ENCODE measurements at places on chromosomes 13 and 19.

GRCh38 chr19:7251494-7251893 is 42.7 kb downstream of the INSR start:
- DNase-seq: no peak

GRCh38 chr19:42076380-42076944 is 496 bp downstream of the ZNF574 start:
- DNase-seq: no peak

GRCh38 chr13:106490569-106491321 is 44.7 kb downstream of the EFNB2 start:
- DNase-seq: no peak

DNA sequence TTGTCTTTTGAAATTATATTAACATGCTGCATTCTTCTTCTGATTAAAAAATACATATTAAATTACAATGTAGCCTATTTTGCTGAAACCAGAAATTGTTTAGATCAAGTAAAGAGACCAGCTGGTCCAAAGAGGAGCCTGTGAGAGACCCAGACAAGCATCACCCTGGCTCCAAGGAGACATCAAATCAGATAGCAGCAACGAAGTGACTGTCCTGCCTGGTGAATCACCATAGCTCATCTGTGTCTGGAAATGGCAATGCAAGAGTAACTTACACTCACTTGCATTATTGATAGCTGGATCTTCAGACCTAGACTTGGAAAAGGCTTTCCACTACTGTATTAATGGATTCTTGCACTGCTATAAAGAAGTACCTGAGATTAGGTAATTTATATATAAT is 169.1 kb downstream of the KCTD12 start:
- no peak for DNase-seq

- no peak for DNase-seq
These were observed 857.8 kb downstream of the GPC5 start for GRCh38 chr13:92256211-92256610.

GRCh38 chr19:54606230-54606629 is 12.8 kb downstream of the LILRA1 start:
- no peak for DNase-seq

- no peak for DNase-seq
These were observed 2267.7 kb downstream of the PCDH9 start for GRCh38 chr13:64962404-64962803.

DNA sequence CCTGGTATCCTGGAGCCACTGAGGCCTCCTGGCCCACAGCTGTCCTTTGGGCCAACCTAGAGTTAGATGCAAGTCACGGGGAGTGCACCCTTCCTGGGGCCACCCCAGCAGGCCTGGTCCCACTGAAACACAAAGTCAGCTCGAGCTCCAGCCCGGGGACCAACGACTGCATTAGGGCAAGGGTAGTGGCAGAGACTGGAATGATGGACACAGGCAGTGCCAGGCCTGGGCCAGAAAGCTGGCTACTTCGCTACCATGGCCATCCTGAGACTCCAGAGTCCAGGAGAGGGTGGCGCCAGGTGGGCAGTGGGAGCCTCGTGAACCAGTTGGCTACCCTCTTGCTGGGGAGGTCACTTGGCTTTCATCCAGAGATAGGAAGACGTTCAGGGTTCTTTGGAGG is 22.2 kb upstream of the RNF17 start:
- DNase-seq: no peak

DNA sequence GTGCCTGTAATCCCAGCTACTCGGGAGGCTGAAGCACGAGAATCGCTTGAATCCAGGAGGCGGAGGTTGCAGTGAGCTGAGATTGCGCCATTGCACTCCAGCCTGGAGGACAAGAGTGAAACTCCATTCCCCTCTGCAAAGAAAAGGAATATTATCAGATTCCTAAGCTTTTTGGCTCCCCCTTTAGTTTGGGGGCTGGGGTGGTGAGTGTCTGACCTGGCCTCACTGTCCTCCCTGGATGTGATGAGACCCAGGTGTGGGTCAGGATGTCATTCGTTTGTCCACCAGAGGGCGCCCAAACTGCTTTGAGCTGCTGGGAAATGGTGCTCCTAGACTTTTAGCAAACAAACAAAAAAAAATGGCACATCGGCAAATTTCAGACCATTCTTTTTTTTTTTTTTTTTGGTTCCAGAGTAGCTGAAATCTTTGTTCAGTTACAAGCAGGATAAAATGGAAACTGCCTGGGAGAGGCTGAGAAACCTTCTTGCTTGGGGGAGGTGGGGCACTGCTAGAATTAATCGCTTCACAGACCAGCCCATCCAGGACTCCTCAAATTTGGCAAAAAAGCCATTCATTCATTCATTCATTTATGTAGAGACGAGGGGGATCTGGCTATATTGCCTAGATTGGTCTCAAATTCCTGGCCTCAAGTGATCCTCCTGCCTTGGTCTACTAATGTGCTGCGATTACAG is 29.4 kb downstream of the SPC24 start:
- peak; percentile 80 for DNase-seq

- no peak for DNase-seq
These were observed 221.7 kb downstream of the KCNRG start for GRCh38 chr13:50236898-50237318.

DNA sequence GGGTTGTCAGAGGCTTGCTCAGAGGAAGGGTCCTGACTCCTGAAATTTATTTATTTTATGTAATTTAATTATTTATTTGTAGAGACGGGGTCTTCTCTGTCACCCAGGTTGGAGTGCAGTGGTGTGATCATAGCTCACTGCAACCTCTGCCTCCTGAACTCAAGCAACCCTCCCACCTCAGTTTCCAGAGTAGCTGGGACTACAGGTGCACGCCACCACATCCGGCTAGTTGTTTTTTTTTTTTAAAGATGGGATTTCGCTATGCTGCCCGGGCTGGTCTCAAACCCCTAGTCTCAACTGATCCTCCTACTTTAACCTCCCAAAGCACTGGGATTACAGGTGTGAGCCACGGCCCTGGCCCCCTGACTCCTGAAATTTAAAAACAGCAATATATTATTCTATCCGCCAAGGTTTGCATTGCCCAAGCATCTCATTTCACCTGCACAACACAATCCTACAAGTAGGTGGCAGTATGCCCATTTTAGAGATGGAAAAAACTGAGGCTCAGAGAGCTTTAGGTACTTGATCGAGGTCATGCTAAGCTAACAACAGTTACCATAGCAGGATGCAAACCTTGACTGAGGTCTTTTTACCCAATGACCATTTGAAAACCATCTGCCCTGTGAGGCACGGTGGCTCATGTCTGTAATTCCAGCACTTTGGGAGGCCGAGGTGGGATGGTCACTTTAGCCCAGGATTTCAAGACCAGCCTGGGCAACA is 18.1 kb downstream of the ARHGEF18 start:
- DNase-seq: no peak

- DNase-seq: no peak
These were observed 27.7 kb upstream of the DCUN1D2 start for GRCh38 chr13:113518076-113518803.

DNA sequence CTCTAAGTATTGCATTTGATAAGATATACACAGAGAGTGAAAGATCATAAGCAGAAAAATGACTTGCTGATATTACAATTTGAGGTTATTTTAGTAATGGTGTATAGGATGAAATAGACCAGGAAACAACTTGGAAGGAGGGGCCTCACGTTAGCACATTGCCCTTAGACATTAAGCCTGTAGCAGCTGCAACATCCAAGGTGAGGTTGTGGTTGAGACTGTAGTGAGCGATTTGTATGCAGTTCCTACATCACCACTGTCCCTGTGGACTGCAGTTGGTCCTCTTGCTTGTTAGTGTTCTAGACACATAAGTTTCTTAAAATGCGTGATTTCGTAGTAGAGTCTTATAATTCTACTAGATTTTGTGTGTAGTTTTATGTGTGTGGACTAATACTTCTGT is 311.3 kb downstream of the ATP8A2 start:
- DNase-seq: no peak

- peak; percentile 46 for DNase-seq
These were observed at the start of gene NCAN for GRCh38 chr19:19211499-19212420. Gene NCAN, plus strand, starts transcription at chr19:19211958. Its CDS starts 4,996 bp downstream, at chr19:19216954.

- no peak for DNase-seq
These were observed at the start of gene TEKTIP1 for GRCh38 chr19:3538965-3539755. Gene TEKTIP1, plus strand, starts transcription at chr19:3539174. Its CDS starts 4 bp downstream, at chr19:3539178.

DNA sequence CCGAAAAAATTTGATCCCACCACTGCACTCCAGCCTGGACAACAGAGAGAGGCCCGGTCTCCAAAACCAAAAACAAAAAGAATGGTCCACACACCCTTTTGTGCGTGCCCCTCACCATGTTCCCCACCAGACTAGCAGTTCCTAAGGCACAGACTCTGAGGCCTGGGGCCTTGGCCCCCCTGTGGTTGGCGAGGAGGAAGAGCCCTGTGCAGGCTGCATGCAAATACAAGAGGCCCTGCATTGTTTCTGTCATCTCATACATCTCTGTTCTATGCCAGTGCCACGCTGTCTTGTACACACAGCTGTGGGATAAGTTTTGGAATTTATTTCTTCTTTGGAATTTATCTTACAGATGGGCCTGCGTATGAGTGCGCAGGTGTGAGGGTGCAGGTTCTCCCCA is 4.7 kb upstream of the YJEFN3 start:
- no peak for DNase-seq

DNA sequence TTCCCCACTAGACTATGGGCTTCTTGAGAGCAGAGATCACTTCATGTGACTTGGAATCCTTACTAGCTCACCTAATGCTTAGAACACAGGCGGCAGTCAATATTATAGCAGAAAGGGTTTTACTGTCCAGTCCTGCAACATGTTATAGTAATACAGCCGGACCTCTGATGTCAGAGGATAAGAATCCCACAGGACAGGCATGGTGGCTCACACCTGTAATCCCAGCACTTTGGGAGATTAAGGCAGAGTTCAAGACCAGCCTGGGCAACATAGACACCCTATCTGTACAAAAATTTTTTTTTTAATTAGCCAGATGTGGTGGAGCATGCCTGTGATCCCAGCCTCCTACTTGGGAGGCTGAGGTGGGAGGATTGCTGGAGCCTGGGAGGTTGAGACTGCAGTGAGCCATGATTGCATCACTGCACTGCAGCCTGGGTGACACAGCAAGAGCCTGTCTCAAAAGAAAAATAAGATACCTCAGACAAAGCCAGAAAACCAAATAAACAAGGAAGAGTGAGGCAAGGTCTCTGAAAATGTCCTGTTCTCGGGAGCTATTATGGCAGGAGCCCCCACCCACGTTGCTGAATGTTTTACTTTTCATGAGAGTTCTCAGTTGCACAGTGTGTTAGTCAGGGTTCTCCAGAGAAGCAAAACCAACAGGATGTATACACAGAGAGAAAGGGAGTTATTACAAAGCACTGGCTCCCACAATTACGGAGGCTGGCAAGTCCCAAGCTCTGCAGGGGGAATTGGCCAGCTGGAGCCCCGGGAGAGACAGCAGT is 100.8 kb downstream of the UBL3 start:
- DNase-seq: no peak

GRCh38 chr13:80666782-80667552 is 326.0 kb upstream of the SPRY2 start:
- no peak for DNase-seq

GRCh38 chr13:23709536-23709935 is 139.3 kb downstream of the TNFRSF19 start:
- DNase-seq: no peak

- DNase-seq: no peak
These were observed 412.5 kb downstream of the DACH1 start for GRCh38 chr13:71454509-71454908.

All from neural crest cell (in vitro differentiated cells).